ENCODE measurements at places on chromosomes 6 and 20.

DNA sequence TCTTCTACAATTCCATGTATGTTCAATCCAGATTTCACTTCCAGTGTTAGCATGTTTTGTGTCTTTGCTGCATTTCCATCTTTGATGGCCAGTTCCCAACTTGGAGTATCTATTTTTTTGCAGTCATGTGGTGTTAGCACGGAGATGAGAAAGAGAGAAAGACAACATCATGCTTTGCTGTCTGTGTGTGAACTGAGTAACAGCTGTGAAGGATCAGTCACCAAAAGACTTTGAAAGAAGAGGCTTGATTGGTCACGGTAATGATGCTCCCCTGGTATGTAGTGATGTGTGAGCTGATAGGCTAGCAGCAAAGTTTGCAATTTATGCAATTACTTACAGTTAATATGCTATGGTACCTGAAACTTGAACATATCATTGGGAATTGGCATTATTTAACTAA, 731.3 kb upstream of the NRSN1 start:
- no peak for DNase-seq

DNA sequence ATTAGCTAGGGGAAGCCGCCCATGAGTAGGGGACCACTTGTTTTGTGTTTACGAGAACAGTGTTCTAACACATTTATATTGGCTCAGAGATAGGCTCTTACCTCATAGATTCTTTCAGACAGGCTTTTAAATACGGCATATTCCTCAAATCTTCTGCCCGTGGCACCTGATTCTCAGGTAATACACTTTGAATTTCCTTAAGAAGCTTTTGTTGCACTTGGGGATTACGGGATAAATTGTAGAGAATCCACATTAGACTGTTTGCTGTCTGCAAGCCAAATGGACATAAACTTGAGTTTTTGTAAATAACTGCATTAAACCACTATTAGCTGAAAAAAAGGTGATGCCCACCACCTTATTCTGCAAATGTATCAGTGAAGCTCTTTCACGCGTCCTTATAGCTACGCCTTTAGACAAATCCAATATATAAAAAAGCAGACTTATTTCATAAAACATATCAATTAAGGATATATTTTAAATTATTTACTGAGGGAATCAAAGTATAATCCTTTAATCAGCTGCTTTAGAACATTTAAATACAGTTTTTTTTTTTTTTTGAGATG, 14.8 kb downstream of the CYP24A1 start:
- DNase-seq: no peak

DNA sequence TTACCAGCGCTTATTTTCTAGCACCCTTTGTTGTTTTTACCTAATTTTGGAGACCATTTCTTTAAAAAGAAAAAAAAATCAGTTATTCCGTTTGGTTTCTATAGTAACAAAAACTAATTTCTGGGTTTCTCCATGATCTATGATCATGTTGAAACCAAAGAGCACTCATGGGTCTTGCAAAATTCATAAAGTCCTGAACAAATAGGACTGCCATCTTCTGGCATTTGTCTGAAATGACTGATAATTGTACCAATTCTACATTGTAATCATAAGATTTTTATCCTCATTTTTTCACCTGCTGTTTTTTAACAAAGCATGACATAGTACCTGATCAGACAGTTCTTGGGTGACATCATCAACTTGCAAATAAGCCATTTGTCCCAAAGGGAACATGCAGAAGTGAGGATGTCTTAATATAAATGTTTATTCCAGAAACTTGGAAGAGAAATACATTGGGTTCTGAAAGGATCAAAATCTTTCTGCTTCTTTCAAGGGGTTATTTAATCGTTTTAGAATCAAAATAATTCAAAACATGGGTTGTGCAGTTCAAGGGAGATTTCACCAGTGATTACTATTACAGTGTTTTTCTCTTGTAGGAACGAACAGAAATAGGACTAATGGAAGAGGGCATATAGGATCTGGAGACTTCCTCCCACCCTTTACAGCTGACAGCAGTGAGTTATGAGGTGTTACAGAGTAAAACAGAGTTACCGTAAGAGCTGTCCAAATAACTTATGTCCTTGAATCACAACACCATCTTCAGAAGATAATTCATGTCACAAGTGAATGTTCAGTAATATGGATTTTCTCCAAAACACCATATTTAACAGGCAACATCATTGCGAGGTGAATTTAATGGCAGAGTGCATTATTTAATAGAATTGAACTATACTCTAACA, 87.1 kb upstream of the GJE1 start:
- DNase-seq: no peak

- DNase-seq: no peak
Observed at GRCh38 chr20:47124181-47124717, 229.6 kb downstream of the EYA2 start.

GRCh38 chr6:7088076-7088742, 19.6 kb upstream of the RREB1 start:
- DNase-seq: no peak

GRCh38 chr6:16851758-16852157, 90.5 kb upstream of the ATXN1 start:
- no peak for DNase-seq

DNA sequence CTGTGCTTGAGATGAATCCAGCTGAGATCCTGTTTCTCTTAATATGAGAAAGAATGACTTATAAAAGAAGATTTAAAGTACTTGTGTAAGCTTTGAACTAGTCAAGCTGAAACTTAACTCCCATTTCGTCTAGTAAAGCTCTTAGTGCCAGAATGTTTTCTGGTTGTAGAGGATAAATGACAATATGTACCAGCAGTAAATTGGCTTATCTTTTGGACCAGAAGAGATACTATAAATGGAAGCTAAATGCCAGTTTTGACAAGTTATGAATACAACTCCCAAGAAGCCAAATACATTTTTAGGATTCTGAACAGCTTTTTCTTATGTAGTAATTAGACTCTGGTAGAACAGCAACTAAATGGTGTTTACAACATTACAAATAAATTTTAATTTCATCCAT, 608.7 kb downstream of the EYS start:
- no peak for DNase-seq

GRCh38 chr6:2919401-2919800, 16.3 kb upstream of the SERPINB9 start:
- DNase-seq: no peak

GRCh38 chr6:159252955-159253508, 83.8 kb downstream of the FNDC1 start:
- DNase-seq: no peak

DNA sequence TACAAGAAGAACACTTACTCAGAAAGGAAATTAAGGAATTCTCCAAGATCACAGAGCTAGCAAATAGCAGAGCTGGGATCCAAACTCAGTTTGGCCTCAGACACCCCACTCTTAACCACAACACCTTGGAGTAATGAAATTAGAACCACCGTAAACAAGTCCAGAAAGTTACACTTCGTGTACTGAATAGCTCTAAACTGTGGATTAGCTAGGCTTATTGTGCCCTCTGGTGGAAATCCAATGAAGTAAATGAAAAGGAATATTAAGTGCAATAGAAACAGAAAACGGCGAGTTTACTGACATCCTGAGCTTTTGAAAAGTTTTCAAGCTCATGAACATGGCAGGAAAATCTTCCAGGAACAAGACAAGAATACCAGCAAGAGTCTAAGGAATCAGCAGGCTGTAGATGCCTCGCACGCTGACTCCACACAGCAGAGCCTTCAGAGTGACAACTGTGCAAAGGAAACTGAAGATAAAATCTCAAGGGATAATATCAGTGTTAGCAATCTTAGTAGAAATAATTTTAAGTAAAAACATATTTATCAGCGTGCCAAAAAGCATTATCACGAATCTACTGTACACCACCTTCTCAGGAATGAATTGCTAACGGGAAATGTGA, 34.6 kb downstream of the FBXO5 start:
- DNase-seq: no peak

GRCh38 chr6:143039548-143039947, 21.1 kb upstream of the AIG1 start:
- no peak for DNase-seq

- DNase-seq: no peak
Observed at GRCh38 chr20:63106108-63106764, 99.5 kb upstream of the BHLHE23 start.

- no peak for DNase-seq
Observed at GRCh38 chr20:47273591-47274235, 82.8 kb downstream of the ZMYND8 start.

- DNase-seq: no peak
Observed at GRCh38 chr6:6085928-6086668, 79.4 kb upstream of the NRN1 start.

DNA sequence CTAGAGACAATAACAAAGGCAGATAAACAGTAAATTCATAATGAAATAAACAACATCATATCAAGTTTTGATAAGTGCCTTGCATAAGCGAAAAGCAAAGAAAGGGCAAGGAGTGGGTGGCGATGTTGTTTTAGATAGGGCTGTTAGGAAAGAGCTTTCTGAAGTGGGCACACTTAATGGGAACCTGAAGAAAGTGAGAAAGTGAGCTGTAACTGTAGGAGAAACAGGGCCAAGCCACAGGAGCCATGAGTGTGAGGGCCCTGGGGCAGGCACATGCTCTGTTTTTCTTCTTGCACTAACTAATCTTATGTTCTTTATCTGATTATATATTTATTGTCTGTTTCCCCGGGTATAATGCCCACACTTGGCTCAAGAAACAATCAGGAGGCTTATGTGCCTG, 193.4 kb upstream of the SUPT3H start:
- DNase-seq: no peak

DNA sequence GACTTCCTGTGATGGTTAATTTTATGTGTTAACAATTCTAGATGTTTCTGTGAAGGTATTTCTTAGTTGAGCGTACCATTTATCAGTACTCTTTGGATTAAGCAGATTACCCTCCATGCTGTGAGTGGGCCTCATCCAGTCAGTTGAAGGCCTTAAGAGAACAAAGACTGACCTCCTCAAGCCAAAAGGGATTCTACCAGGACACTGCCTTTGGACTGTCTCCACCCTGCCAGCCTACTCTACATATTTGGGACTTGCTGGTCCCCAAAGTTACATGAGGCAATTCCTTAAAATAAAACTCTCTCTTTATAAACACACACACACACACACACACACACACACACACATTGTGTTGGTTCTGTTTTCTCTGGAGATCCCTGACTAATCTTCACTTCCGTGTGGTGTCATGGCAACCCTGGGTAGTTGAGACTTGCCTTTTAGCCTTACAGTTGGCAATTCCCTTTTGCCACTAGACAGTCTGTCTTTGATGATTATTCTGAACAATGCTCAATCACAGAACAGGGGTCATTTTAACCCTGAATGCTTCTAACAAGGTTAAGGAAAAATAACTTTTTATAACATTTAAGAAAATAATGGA, 32.2 kb downstream of the MRAP2 start:
- no peak for DNase-seq

DNA sequence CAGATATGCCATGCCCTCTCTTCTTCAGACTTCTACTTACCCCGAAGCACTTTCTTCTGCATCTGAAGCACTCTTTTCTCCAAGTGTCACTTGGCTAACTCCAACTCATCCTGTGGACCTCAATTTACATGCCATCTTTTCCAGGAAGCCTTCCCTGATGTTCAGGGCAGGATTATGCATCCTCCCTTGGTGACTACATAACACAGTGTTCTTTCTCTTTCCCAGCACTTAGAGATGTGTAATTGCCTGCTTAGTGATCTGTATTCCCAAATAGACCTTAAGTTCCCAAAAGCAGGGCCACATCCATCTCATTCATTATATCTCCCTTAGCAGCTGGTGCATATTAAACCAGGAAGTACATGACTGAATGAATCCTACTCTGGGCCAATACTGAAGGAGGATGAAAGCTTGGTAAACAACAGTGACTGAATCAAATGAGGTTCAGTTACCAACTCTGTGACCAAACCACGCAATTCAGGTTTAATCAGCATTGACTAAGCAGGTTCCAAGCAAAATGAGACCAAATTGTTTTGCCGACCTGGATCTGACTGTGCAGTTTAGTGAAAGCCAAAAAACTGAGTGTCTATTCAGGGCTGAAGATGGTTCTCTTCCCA, 121.4 kb upstream of the TCF21 start:
- no peak for DNase-seq
